ENCODE measurements at places on chromosomes 13 and 19.

DNA sequence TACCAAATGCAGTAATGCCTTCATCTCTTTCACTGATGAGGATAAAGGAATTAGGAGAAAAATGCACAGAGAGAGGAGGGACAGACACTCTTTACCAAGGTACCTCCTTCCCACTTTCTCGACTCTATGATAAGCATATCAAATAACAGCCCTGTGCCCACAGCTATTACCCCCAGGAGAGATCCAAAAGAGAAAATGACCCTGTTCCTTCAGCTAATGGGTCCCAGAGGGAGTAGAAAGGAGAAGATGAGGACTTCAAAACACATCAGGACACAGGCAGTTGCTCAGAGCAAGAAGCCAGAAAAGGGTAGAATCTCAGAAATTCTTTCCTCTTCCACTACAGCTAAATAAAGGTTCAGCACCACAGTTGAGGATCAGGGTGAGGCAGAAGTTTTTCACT is 80.6 kb downstream of the ABCC4 start:
- no peak for DNase-seq

DNA sequence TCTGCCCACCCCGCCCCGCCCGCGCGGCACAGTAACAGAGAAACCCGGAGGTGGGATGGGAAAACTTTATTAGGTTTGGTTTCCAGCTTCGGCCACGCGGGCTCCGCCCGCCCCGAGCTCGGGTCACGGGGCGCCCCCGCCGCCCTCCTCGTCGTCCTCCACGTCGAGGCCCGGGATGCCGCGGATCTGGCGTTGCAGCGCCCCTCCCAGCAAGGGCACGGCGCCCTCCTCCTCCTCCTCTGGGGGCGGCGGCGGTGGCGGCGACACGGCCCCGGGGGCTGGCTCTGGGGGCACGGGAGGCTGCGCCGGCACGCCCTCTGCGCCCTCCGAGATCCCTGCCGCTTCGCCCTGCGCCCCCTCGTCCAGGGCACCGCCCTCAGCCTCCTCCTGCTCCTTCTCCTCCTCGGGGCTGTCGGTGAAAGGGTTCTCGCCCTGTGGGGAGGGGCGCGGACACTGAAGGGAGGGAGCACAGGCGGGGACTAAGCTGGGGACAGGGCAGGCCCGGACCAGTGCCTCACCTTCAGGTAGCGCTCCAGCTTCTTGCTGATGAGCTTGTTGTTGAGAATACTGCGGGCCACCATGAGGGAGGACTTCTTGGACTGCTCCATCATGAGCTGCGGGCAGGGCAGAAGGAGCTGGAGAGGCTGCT is 536 bp upstream of the AKAP8 start:
- no peak for DNase-seq

DNA sequence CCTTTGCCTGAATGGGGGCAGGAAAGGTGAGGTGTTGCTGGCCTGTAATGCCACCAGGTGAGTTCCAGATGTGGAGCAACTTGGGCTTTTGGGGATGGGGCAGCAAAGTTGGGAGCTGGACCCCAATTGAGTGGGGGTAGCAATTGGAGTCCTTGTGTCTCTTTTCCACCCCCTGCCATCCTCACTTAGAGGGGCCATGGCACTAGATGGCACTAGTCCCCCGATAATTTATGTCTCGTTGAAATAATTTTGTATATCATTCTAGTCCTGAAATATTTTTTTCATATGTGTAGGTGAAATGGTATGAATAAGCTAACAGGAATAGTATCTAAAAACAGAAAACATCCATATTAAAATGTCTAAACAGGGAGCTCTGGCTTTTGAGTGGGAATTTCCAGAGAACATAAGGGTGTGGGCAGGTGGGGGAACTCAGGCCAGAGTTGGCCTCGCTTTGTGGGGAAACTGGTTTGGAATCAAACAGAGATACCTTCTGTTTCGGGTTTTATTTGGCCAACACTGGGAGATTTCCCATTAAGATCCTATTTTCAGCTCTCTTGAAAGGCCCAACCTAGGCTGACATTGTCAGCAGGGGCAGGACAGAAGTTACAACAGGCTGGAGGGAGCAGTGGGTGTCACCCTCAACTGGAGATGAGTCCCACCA is 3.4 kb downstream of the ZNF576 start:
- DNase-seq: no peak

DNA sequence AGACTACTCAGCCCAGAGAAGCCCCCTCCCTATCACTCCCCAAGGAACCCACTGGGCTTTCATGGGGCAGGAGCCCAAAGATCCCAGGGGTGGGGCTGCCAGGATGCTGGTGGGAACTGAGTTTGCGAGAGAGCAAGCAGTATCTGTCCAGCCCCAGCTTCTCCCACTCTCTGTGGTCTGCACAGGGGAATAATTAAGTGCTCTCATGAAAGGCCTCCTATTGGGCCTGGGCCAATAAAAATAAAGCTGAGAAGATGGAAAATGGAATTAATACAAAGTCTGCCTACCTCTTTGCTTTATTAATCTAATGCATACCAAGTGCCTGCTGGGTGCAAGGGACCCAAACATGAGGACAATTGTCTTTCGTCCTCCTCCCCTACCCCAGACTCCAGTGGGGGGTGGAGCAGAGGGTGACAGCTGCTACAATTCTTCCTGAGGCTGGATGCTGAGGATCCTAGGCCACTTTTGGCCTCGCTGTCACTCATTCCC is 5.4 kb downstream of the DDX39A start:
- no peak for DNase-seq

DNA sequence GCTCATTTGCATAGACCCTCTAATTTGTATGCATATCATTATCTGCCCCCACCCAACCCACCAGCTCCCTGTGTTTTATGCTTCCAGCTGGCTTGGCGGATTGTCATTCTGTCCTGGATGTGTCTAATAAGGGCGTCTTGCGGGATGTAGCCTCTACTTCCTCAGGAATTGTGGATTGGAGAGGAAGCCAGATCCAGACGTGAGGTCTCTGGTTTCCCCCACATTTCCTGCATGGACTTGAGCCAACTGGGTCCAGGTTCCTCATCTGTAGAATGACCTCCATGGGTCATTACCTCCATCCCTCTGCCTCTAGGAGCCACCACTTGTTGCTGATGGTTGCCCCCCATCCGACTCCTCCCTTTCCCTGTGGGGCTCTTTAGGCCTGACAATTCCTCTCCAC is 7.3 kb downstream of the TNFSF14 start:
- DNase-seq: no peak

- no peak for DNase-seq
Observed at GRCh38 chr19:57280962-57281400, 696 bp downstream of the ZNF460 start.

- no peak for DNase-seq
Observed at GRCh38 chr19:46818812-46819211, 30.4 kb upstream of the SLC1A5 start.

- no peak for DNase-seq
Observed at GRCh38 chr13:30312904-30313303, 5.6 kb upstream of the KATNAL1 start.

All from NCI-H524 treated with DMSO at 0.1 percent for 48 hours (cell line).